Left forelimb (tissue), 1 donor: ENCODE measurements at places on chromosomes 1 and 21.

DNA sequence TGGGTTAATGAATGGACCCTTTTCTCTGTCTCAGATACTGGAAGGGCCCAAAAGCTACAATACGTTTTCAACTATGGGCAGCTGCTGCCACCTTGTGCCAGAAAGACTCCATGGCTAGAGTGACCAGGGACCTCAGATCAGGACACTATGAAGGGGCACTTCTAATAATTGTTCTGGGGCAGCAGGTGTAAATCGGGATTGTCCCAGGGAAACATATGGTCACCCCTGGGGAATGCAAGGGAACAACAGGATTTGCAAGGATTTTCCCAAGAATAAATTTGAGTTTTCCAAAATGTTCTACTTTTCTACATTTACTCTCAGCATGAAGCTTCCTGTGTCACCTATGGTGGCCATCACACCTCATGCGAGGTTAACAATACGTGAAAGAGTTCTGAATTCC, 12.0 kb upstream of the FCAMR start:
- no peak for DNase-seq

- no peak for DNase-seq
Measured at GRCh38 chr21:14306126-14306907, 76.6 kb downstream of the HSPA13 start.

DNA sequence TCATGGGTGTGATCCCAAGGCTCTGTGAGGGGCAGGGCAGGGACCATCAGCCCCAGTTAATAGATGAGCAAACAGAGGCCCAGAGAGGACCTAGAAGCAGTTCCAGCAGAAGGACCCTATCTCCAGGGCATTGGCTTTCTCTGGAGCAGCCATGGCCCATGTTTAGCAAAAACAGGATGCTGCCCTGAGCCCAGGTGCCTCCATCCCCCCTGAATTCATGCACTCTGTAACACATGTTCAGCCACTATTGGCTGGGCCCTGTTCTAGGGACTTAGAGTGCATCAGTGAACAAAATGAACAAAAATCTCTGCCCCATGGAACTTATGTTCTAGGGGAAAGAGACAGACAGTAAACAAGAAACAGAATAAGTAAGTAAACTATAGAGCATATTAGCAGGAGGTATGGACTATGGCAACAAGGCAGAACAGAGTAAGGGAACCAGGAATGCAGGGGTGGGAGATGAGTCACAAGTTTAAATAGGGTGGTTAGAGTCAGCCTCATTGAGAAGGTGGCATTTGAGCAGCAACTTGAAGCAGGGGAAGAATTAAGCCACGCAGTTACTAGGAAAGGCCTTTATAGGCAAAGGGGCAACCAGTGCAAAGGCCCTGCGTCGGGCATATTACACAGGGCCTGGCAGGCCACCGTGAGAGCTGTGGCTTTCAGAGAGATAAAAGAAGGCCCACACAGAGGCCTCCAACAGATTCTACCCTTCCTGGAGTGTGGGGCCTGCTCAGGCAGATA, 185.9 kb upstream of the EDN2 start:
- DNase-seq, result no peak

- DNase-seq, result no peak
Measured at GRCh38 chr1:53379662-53380002, 51.8 kb upstream of the LRP8 start.

DNA sequence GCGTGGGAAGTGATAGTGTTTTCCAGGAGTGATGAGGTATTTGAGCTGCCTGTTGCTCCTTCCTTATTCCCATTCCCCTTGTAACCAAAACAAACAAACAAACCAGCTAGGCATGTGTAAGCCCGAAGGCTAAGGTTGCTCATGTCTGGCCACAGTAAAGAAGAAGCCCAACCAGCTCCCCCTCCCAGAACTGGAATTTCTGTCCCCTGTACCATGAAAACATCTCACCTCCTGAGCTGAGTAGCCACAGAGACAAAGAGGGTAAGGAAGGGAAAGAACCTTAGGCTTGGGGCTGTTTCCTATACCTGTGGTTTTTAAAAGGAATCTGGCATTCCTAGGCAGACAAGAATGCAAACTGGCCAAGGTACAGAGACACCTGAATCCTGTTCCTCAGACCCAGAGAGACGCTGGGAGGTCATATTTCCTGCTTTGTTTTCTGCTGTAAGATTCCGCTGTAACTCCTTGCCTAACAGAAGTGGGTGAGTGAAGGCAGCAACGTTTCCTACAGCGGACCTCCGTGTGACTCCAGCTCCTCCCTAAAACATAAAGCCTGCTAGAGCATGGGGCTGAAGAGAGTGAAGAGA, 41.7 kb upstream of the RAB4A start:
- no peak for DNase-seq

- DNase-seq, result no peak
Measured at GRCh38 chr1:212607913-212608391, 609 bp upstream of the ATF3 start.

DNA sequence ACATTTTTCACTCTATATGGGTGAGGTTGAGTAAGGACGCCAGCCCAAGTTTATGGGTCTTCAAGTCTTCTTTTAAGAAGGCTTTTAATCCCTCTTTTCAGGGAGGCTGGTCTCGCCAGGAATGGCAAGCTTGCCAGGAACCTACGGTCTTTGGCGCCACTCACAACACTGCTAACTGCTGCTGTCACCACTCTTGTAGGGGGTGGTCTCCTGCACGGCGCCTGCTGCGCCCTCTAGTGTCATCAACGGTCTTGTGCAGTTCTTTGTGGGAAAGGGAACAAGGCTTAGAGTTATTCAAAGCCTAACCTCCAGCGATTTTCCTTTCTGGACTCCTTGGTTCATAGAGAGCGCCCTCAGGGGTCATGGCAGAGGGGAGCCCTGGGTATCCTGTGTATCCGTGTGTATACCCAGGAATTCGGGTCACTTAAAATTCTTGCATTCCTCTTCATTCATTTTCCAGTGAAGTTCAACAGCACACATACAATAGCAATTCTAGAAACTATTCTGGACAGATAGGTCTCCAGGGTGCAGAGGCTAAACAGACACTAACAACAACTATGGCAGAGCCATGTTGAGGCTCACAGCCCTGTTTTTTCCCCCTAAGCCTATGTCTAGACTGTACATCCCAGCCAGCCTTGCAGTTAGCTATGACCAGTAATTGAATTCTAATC, 392.8 kb upstream of the CAMK1G start:
- no peak for DNase-seq

- DNase-seq, result no peak
Measured at GRCh38 chr1:14111121-14111520, 411.1 kb downstream of the PRDM2 start.

GRCh38 chr1:77484926-77485325, 197.5 kb downstream of the ZZZ3 start:
- no peak for DNase-seq

DNA sequence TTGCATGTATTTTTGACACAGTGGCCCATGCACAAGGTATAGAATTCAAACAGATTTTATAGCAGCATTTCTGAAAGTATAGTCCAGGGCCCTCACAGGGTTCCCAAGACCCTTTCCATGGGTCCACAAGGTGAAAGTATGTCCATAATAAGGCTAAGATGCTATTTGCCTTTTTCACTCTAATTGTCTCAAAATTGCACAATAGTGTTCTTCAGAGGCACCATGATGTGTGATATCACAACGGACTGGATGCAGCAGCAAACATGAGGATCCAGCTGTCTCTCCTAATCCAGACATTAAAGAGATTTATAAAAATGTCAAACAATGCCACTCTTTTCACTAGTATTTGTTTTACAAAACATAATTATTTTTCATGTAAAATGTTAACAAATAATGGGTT, 88.8 kb upstream of the PRDX6 start:
- DNase-seq, result no peak
